Fibroblast of skin of right quadriceps (primary cell): ENCODE measurements at places on chromosomes 1 and 21.
A peak's percentile ranks its signal among the peaks of the same experiment; 100 is the strongest.

DNA sequence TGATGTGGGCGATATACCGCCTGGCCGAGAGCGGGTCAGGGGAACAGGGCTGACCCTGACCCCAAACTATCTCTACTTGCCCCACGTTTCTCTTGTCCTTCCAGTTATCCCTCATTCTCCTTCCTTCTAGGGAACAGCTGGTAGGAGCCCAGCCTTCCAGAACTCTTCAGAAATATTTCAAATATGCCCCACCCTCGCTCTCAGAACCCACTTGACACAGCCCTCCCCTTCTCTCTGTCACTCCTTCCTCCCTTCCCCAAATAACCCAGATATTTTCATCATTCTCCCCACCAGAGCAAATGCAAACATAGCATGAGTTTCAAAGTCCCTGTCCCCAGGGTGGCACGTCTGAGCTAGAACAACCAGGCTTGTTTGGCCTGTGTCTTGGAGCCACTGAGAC is 1.1 kb downstream of the CACNA1S start:
- no peak for DNase-seq

GRCh38 chr1:34398241-34398915 is 221.7 kb downstream of the C1orf94 start:
- DNase-seq: no peak

DNA sequence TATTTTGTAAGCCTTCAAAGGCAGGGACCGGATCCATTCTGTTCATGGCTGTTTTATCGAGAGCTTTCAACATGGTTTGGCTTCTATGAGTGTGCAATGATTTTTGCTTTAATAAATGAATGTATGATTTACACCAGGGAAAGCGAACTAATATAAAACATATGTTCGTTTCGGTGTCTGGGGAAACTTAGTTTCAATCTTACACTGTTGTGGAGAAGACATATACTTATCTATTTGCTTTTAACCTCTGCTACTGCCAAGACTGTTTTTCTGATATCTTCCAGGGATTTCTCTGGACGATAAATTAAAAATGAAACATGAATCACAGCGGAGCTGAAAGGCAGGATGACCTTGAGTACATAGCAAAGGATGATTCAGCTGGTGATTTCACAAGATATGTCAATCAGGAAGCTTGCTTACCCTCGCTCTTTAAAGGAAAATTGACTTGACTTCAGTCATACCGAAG is 14.7 kb upstream of the CYYR1 start:
- peak; percentile 94 for DNase-seq

- no peak for DNase-seq
Measured at GRCh38 chr1:147076442-147076841, 95.8 kb downstream of the PRKAB2 start.

DNA sequence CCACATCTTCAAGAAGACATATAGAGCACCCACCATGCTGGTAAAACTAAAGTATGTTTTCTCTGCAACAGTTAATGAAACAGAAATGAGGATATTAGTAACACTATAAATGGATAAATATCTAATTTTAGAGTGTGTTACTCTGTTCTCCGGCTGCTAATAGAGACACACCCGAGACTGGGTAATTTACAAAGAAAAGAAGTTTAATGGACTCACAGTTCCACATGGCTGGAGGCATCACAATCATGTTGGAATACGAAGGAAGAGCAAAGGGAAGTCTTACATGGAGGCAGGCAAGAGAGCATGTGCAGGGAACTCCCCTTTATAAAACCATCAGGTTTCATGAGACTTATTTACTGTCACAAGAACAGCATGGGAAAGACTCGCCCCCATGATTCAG is 287.2 kb downstream of the SRGAP2C start:
- no peak for DNase-seq

DNA sequence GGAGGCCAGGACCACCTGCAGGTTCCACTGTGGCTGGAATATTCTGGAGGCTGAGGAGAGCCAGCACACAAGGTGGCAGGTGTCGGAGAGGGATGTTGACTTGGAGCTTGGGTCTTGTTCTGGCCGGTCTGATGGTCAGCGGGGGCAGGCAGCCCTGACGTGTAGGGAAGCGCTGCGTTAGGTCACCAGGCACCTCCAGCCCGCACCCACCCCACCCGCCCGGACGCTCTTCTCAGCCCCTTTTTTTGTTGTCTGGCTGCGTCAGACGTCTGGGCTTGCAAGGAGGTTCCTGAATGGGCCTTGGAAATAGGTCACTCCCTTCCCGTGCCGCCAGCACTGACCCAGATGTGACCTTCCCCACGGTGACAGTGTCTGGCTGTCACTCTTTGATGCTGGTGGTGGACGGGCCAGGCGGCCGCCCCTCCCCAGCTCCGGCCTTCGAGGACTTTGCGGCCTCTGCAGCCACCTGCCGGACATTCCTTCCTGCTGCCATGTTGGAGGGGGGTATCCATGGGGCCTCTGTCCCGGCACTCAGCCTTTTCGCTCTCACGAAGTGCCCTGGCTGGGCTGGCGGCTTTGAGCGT is 30.1 kb downstream of the SPSB1 start:
- no peak for DNase-seq

DNA sequence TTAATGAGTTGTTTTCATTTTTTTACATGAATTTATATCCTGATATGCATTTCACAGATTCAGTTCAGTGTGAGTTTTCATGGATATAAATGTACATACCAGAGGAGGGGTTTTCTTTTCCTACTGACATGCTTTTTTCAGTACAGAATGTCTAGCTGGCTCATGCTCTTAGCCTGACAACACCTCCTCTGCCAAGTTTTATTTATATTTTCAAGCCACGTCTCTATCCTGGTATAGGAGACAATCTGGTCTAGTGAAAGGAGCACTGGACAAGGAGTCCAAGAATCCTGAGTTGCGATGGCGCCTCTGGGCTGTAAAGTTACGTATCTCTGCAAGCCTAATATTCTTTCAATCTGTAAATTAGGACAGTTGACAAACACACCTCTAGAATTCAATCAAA is 4.9 kb downstream of the DAB1 start:
- DNase-seq: no peak

- DNase-seq: no peak
Measured at GRCh38 chr1:230537456-230537855, 104.8 kb upstream of the COG2 start.

DNA sequence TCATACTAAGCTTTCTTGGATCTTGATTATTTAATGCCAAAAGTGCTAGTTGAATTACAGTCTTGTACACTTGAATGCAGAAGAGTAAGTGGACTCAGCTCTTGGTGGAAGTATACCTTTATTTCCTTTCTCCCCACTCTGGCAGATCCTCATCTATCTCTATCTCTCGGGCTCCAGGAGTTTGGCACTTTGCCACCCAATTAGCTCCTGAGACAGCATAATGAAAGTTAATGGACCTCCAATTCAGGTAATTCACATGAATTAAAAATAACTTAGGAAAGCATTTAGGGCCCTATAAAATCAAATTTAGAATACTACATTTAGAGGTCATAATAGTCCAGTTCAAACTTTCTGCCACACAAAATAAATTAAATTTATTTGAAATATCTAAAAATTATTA is 67.4 kb downstream of the OLFM3 start:
- DNase-seq: no peak

DNA sequence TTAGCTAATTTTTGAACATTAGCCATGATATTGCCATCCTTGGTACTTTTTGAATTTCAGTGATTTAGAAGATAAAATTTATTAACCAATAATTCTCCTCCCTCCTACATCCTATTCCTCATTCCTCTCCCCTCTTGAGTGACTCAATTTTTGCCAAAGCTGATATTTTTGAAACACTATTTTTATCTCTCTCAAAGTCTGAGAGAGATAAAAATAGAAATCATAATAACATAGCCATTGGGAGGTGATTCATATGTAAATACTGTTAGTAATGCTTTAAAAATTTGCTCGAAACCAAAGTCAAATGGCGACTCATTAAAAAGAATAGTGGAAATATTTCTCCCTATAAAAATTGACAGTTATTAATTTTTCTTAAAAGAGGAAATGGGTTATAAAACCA is 97.4 kb downstream of the PATJ start:
- DNase-seq: peak; percentile 79

DNA sequence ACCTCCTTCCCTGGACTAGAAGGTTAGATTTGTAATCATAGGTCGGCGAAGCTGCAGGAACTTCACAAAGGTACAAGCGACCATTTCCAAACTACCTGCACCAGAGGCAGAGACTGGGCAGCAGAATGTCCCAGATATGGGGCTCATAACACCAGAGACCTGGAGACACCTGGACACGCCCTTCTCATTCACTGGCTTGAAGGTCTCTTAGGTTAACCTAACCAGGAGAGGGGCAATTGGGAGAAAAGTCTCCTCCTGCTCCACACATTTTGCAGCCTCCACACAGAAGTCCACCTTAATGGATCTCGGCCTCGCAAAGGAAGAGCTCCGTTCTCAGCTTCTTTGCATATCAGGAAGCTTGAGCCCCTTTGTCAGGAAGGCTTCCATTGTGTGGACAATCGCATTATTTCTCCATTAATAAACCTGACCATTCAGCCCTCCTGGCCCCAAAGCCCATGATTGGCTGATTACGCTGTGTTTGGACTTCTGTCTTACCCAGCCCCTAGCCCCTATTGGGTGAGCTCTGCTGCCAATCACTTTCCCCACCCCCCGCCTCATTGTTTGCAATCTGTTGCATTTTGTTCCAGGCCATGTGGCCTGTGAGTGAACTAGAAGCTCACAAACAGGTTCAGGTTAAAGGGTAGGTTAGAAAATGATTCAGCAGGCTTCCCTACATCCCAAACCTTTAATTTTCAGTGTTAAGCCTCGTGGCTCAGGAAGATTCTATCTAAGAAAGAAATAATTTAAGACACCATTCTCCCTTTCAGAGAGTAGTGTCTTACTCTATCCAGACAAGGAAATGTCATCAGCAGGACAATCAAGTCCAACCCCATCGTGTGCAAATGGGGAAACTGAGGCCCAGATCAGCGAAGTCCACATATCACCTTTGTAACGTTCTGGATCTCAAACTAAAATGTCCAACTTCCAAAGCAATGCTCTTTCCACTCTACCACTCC is 2.8 kb downstream of the MYCL start:
- peak; percentile 61 for DNase-seq

GRCh38 chr1:241330619-241331327 is 26.2 kb downstream of the RGS7 start:
- no peak for DNase-seq

GRCh38 chr1:109850194-109850593 is 60.5 kb upstream of the CSF1 start:
- DNase-seq: no peak

GRCh38 chr1:198350456-198350855 is 190.0 kb downstream of the ATP6V1G3 start:
- no peak for DNase-seq

DNA sequence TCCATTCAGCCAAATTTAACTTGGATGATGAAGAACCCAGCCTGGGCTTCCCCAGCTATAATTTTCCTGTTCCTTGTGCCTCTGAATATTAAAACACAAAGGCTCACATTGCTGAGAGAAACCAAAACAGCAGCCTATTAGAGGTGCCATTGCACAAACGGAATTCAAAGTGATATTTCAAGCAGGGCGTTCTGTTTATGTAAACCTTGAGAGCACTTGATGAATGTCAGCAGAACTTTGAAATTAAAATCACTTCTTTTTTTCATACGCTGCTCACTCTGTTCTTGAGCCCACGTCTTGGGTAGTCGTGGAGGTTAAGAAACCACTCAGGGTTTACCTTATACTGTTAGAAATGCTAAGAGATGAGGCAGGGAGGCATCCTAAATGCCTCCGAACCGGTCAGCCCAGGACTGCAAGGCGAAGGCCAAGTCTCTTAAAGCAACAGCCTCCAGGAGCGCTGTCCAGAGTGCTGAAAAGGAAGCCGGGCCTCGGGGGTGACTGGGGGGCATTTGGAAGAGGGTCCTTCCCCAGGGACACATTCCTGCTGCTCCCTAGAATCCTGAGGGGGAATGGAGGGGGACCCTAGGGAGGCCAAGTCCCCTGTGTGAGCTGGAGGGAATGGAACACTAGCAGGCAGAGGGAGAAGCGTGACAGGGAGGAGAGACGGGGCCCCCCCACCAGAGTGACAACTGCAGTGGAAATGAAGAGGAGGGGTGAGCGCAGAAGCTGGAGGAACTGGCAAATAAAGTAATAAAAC is 154.8 kb upstream of the VAMP3 start:
- peak; percentile 37 for DNase-seq

DNA sequence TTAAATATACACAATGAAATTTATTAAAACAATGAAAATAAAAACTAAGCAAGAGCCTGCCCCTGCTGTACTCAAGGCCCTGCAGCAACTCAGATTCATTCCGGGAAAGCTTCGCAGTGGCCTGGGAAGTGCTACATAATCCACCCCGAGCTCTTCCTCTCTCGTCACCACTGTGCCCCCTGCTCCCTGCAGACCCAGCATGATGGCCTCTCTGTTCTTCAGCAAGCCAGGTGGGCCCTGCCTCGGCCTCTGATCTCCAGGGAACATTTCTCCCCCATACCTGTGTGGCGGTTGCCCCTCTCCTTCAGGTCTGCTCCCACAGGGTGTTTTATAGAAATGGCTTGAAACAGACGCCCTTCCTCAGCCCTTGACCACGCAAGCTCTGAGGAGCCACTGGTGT is 10.6 kb downstream of the RNF187 start:
- DNase-seq: no peak

DNA sequence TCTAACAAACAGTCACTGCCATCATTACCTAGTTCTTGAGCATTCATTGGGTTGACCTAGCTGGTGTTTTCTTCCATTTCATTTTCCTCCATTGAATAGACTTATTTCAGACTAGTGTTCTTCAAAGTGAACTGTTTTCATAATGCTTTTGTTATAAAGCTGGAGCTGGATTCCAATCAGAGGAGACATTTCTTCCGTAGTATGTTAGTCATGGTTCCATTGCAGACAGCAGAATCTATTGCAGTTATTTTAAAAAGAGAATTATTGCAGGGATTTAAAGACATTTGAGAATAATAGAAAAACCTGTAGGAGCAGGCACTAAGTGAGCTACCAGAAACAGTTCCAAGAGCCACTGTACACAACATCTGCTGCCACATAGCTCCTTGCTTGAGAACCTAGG is 50.0 kb downstream of the HHAT start:
- no peak for DNase-seq

- DNase-seq: peak; percentile 84
Measured at GRCh38 chr1:161792740-161793139, 26.6 kb downstream of the ATF6 start.

GRCh38 chr21:33881689-33882440 is 33.7 kb downstream of the ATP5PO start:
- DNase-seq: no peak

DNA sequence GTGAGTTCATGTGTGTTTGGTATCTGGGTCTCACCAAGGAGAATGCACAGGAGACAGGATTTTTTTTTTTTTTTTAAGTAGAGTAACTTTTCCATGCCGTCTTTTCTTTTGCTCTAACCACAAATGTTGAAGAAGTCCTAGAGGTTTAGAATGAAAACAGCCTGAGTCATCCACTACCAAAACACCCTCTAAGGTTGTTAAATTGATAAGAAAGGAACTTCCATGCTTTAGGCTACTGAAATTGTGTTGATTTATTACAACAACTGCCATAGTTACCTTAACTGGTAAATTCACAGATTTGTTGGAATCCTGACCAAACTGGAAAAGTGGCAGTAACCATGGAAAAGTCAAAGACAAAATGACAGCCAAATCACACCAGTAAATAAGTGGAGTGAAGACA is 375.6 kb downstream of the AMY1C start:
- DNase-seq: no peak
